Effector CD8-positive, alpha-beta T cell (primary cell): ENCODE measurements at places on chromosomes 16 and 17.

DNA sequence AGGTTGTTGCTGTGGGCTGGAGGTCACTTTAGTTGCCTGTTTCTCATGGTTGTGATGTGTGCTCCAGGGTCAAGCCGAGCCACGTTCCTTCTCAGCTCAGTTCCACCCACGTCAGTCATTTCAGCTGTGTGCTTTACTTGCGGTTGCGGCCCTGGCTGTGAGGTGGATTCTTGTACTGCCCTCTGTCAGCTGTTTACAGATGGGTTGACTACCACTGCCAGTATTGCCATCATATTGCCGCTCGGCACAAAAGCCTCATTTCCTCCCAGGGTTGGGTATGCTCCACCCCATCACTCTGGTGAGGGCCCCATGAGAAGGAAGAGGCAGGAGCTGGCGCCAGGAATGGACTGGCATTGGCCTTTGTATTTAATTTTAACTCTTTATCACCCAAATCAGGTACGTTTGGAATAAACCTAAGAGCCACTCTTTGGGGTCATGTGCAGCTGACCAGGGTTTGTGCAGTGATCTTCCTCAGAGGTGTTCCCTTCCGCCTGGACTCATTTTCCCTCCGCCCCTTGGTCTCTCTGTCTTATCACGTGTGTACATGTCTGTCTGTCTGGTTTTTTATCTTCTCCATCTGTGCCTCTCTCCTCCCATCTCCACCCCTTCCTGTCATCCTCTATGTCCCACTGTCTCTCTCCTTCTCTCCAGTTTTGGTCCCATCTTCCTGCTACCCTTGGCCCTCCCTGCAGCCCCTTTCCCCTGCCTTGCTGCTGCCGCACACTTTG, 25.0 kb downstream of the METTL22 start:
- no peak for DNase-seq

DNA sequence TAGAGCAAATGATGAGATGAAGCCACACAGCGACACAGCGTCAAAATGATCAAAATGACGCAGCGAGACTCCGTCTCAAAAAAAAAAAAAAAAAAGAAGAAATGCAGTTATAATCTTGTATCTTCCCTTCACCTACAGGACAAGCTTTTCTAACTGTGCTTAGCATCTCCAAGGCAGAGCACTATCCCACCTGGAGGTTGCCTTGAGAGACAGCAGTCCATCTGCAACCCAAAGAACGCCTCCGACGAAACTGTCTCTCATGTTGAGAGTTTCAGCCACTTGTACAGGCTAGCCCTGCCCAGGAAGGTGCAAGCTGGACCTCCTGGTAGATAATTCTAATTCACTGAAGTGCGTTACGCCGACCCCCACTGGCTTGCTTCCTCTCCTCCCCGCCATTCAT, 46.7 kb upstream of the GCSH start:
- DNase-seq, result no peak

DNA sequence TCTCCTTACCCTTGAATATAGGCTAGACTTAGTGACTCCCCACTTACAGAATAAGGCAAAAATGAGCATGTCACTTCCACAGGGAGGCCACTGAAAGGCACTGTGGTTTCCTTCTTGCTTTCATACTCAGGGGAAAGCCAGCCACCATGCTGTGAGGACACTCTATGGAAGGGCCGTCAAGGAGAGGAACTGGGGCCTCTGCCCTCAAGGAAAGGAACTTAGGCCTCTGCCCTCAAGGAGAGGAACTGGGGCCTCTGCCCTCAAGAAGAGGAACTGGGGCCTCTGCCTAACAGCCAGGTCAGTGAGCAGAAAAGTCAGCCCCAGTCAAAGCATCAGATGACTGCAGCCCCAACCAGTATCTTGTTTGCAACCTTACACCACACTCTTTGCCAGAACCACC, 30.1 kb downstream of the VPS35 start:
- DNase-seq, result no peak

DNA sequence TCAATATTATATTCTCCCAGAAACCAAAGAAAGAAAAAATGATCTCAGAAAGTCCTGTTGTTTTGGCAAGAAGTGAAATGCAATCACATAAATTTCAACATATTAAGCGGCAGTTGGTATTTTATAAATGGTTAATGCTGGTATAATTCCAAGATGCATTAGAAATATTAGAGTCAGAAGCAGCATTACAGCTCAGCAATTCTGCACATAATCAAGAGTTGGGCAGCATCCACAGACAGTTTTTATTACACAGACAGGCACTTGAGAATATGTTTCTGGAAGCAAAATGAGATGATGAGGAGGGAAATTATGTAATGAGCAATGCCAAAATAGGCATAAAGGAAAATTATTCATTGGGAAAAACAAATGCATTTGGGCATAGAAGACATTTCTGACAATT, 148.1 kb downstream of the KCNJ2 start:
- no peak for DNase-seq

DNA sequence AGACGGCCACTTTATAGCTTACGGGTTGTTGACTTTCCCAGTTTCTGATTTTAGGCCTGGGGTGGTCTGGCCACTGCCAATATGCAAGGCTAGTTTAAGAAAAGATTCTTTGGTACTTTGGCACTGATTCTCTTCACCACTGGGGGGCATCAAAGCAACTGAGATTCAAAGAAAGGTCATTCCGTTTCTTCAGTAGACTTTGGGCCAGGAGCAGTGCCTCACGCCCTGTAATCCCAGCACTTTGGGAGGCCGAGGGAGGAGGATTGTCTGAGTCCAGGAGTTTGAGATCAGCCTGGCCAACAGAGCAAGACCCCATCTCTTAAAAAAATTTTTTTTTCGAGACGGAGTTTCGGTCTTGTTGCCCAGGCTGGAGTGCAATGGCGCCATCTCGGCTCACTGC, 53.0 kb downstream of the RPA1 start:
- DNase-seq, result no peak

DNA sequence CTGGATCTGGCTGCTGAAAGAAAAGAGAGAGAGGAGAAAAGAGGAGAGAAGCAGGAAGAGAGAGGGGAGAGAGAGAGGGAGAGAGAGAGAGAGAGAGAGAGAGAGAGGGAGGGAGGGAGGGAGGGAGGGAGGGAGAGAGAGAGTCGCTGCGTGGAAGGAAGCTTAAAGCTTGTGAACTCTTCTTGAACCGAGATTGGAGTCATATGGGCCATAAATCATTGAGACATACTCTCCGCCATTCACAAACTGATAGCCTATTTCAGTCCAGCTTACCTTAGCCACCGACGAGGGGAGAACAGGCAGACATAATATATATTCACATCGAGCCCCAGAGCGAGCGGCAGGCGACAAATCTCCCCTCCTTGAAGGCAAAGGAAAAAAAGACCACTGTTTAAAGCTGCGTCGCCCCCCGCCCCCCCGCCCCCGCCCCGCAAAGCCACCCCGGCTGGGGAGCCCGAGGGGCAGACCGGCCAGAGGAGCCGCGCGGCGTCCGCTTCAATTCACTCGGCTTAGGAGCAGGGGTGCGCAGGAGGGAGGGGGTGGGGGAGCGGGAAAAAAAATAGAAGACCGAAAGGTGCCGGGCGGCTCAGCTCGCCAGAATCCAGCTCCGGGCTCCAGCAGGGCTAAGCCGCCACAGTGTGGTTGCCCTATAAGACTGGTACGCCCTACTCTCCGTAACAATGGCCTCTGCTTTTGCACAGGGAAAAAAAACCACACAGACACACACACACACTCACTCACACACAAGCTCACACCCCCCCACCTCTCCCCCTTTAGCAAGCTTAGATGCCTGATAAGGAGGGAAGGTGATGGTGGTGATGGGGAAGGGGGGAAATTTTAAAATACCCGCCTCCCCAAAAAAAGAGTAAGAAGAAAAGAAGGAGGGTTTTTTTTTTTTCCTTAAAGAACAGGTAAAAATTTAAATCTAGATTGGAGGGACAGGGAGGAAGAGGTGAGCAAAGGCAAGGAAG, 10.6 kb upstream of the HOXB2 start:
- DNase-seq, result no peak

- no peak for DNase-seq
These were observed 7.1 kb upstream of the PIEZO1 start for GRCh38 chr16:88792078-88792550.

DNA sequence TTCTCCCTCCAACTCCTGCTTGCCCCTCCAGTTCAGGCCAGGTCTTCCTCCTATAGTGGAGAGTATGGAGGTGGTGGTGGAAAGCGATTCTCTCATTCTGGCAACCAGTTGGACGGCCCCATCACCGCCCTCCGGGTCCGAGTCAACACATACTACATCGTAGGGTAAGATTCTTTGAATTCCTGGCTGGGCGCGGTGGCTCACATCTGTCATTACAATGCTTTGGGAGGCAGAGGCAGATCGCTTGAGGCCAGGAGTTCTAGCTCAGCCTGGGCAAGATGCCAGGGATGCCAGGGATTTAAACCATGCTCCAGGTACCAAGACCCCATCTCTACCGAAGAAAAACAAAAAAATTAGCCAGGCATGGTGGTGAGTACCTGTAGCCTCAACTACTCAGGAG, 1.4 kb downstream of the ZG16 start:
- DNase-seq, result no peak

DNA sequence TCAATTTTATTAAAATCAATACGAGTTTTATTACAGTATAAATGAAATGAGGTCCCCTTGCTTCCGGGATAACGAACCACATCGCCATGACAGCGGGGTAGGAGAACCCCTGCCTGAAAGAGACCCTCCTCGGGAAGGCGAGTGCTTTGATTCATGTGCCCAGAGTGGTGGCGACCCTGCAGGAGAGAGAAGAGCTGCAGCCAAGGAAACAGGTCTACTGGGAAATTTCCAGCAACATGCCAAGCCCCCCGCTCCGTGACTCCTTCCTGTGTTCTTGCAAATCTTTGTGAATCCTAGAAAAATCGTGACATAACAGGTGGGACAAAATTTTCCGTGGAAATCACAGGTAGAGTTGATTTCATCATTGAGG, 162.5 kb downstream of the WSCD1 start:
- DNase-seq, result no peak

GRCh38 chr17:60573236-60574051, 26.5 kb upstream of the PPM1D start:
- DNase-seq, result no peak

- DNase-seq, result no peak
These were observed 73.2 kb upstream of the CDH5 start for GRCh38 chr16:66293207-66293735.
